ENCODE measurements at places on chromosomes 11 and 22.

DNA sequence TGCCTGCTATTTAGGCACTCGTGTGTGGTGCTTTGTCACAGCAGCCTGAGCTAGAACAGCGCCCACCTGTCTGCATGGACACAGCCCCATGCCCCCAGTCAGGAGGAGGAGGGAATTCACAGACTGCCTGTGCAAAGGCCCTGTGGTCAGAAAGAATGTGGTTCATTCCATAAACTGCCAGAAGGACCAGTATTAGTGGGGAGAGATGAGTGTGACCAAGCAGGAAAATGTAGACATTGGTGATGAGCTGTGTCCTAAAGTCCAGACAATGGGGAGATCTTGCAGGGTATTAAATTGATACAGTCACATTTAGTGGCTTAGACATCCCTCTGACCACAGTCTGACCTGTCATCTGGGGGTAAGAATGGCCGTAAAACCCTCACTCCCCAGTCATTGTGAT, 83.7 kb upstream of the LINC01488 start:
- H3K36me3 ChIP-seq = no peaks in the 10 kb centered on the region
- H3K27ac ChIP-seq = no peak overlapping the region

- peak; percentile 95 for ATAC-seq
- H3K4me3 ChIP-seq = peak within 1 kb of the TSS; percentile 74
- no peaks in the 10 kb centered on the region for H3K27me3 ChIP-seq
- H3K36me3 ChIP-seq = no peaks in the 10 kb centered on the region
- H3K4me1 ChIP-seq = peaks cover 16% of the 10 kb centered on the region
Observed at GRCh38 chr22:37905534-37906363, at the start of gene MICALL1. Gene MICALL1 (plus strand): TSS chr22:37906297. CDS start chr22:37906423, 126 bp downstream.

- peaks cover 84% of the 10 kb centered on the region for H3K36me3 ChIP-seq
- peak overlapping the region; percentile 68 for H3K27ac ChIP-seq
- no peak for ATAC-seq
- H3K27me3 ChIP-seq = no peaks in the 10 kb centered on the region
Observed at GRCh38 chr11:3827434-3828186, 13.1 kb downstream of the RHOG start.

DNA sequence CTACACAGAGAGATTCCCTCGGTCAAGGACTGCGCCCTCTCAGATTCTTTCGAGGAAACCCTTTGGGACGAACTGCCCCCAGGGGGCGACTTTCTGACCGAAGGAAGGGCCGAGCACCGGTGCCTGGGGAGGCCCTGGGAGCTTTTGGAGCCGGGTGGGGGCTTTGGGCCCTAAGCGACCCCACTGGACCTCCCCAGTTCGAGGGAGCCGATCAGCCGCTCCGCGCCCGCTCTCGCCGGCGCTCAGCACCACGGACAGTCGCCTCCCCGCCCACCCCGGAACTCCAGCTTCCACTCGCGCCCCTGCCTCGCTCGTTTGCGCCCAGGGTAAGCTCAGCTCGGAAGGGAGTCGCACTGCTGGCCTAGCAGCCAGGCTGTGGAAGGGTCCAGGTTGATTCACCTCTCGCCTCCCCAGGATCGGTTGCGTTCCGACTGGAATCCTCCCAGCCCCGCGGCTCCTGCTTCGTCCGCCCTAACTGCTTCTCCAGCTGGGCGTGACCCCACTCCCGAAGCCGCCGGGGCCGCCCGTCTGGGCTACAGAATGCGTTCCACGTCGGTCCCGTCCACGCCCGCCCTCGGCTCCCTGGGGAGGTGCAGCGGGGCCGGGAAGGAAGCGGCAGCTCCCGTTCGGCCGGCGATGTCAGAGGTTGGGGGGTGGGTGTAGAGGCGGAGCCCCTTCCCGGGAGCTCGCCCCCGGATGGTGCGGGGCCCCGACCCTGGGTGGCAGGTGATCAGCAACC, 428 bp downstream of the SCN3B start:
- peaks cover 5% of the 10 kb centered on the region for H3K4me1 ChIP-seq
- H3K27me3 ChIP-seq = peaks cover 35% of the 10 kb centered on the region
- ATAC-seq = peak; percentile 58

DNA sequence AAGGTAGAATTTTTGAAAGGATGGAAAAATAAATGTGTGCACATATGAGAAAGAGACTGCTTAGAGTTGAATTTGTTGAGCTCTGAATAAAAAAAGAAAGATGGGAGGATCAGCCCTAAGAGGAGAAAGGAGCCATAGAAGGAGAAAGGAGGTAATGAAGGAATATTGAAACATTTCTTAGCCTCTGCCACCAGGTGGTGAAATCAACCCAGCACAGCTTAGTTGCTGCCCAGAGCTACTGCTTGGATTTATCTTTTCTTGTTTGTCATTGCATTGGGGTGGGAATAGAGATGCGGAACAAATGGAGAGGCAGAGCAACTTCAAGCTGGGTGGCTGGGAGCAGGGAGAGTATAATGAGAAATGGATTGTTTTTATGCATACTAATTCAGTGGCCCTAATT, 80.4 kb downstream of the SERGEF start:
- no peak overlapping the region for H3K27ac ChIP-seq
- ATAC-seq = no peak
- H3K27me3 ChIP-seq = no peaks in the 10 kb centered on the region
- no peak overlapping the region for H3K4me3 ChIP-seq

- no peaks in the 10 kb centered on the region for H3K4me1 ChIP-seq
- no peak overlapping the region for H3K27ac ChIP-seq
- H3K36me3 ChIP-seq = no peaks in the 10 kb centered on the region
- H3K4me3 ChIP-seq = no peak overlapping the region
Observed at GRCh38 chr22:49999063-49999945, 13.3 kb downstream of the IL17REL start.

DNA sequence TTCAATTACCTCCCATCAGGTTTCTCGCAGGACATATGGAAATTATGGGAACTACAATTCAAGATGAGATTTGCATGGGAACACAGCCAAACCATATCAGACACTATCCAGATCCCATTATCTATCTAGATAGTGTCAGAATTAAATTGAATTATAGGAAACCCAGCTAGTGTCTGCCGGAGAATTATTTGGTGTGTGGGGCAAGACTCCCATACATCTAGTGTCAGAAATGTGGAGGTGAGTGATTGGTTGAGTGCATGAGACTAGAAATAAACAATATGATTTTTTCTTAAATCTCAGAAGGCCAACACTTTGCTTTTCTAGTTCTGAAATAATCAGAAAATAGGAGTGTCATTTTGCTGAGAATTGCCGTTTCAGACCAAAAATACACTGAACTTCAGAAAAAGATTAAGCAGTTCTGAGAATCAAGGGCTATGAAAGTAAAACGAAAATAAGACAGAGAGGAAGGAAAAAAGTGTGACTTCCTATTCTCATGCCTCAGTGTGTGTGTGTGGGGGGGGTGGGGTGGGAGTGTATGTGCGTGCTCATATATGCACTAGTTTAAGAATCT, 21.3 kb downstream of the CASP12 start:
- peak overlapping the region; percentile 67 for H3K4me3 ChIP-seq
- H3K27me3 ChIP-seq = no peaks in the 10 kb centered on the region
- H3K27ac ChIP-seq = peak overlapping the region; percentile 65
- ATAC-seq = peak; percentile 72

- no peaks in the 10 kb centered on the region for H3K36me3 ChIP-seq
- no peak overlapping the region for H3K27ac ChIP-seq
- H3K27me3 ChIP-seq = peaks cover 35% of the 10 kb centered on the region
- H3K4me1 ChIP-seq = no peaks in the 10 kb centered on the region
- no peak overlapping the region for H3K4me3 ChIP-seq
- no peak for ATAC-seq
Observed at GRCh38 chr11:107713009-107713408, 1.2 kb upstream of the SLN start.

- H3K27me3 ChIP-seq = no peaks in the 10 kb centered on the region
- no peak overlapping the region for H3K27ac ChIP-seq
- H3K4me3 ChIP-seq = no peak overlapping the region
- peaks cover 4% of the 10 kb centered on the region for H3K36me3 ChIP-seq
- H3K4me1 ChIP-seq = peaks cover 5% of the 10 kb centered on the region
- ATAC-seq = no peak
Observed at GRCh38 chr11:129766898-129767604, 48.6 kb upstream of the TMEM45B start.

DNA sequence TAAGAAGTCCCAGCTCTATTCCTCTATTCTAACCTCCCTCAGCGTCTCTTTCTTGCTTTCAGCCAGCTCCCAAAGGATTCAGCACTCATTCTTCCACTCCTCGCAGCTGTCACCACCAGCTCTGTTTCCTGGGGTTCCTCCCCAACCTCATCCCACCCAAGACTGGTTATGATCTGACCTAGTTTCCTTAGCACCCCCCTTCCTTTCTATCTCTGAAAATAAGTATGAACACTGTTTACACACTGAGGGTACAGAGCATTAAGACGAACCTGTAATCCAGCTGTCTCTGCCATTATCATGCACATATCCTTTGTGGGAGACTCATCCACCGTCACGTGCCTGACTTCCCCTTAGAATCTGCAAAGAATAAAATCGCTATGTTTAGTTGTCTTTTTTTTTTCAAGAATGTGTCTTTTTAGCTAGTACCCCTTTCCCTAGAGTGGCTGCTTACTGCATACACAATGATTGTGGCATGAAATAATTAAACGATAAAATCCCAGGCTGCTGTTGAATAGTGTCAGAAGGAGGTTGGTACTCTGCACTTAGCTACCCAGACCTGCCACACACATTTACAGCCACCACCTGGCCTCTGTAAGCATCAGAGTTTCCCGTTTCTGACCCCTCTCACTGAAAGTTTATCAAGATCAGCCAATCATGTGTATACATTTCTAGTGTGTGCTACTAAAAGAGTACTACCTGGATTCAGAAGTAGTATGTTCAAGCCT, 26.9 kb upstream of the CSTF3 start:
- no peak overlapping the region for H3K4me3 ChIP-seq
- H3K36me3 ChIP-seq = no peaks in the 10 kb centered on the region
- no peaks in the 10 kb centered on the region for H3K27me3 ChIP-seq
- no peaks in the 10 kb centered on the region for H3K4me1 ChIP-seq
- H3K27ac ChIP-seq = no peak overlapping the region
- ATAC-seq = no peak

- ATAC-seq = peak; percentile 57
- H3K27ac ChIP-seq = peak overlapping the region; percentile 58
- H3K4me3 ChIP-seq = peak overlapping the region; percentile 28
Observed at GRCh38 chr11:64969209-64969608, 2.7 kb downstream of the MAJIN start.

- no peak overlapping the region for H3K4me3 ChIP-seq
- H3K27me3 ChIP-seq = no peaks in the 10 kb centered on the region
- H3K27ac ChIP-seq = no peak overlapping the region
- H3K36me3 ChIP-seq = no peaks in the 10 kb centered on the region
Observed at GRCh38 chr11:123384116-123384515, 46.0 kb upstream of the GRAMD1B start.

Measured in activated T-helper 17 cell treated with anti-CD3 and anti-CD28 coated beads, Interleukin-2, amount 50 U/mL, for 72 hours (primary cell).